ENCODE measurements at places on chromosomes 7 and 10.

DNA sequence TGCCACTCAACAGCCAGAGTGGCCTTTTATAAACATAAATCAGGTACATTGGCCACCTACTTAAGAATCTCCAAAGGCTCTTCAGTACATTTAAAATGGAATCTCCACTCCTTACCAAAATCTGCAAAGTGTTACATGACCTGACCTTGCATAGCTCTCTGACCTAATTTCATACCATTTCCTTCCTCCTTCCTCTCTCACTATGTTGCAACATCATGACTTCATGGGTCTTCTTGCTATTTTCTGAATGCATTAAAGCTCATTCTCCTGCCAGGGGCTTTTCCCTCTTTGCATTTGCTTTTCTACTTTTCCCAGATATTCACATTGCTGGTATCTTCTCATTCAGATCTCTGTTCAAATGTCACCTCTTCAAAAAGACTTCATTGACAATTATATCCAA lies 22.1 kb upstream of the PPP1R17 start:
- DNase-seq: no peak

DNA sequence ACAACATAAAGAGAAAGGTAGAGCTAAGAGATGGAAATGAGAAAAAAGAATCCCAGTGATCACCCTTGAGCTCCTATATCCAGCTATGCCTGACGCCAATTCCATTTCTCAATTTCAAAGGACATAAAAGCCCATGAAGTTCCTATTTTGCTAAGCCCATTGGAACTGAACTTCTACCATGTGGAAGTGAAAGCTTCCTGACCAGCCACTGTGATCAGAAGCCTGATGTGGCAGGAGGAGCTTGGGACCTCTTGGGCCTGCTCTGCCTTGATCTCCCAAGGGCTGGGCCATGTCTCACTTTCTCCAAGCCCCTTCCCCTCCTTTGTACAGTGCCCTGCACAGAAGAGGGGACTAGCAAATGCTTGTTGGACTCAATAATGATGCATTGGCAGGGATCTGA lies 52.7 kb downstream of the PRLHR start:
- no peak for DNase-seq

- no peak for DNase-seq
Observed at GRCh38 chr7:68623030-68623429, 975.2 kb upstream of the AUTS2 start.

DNA sequence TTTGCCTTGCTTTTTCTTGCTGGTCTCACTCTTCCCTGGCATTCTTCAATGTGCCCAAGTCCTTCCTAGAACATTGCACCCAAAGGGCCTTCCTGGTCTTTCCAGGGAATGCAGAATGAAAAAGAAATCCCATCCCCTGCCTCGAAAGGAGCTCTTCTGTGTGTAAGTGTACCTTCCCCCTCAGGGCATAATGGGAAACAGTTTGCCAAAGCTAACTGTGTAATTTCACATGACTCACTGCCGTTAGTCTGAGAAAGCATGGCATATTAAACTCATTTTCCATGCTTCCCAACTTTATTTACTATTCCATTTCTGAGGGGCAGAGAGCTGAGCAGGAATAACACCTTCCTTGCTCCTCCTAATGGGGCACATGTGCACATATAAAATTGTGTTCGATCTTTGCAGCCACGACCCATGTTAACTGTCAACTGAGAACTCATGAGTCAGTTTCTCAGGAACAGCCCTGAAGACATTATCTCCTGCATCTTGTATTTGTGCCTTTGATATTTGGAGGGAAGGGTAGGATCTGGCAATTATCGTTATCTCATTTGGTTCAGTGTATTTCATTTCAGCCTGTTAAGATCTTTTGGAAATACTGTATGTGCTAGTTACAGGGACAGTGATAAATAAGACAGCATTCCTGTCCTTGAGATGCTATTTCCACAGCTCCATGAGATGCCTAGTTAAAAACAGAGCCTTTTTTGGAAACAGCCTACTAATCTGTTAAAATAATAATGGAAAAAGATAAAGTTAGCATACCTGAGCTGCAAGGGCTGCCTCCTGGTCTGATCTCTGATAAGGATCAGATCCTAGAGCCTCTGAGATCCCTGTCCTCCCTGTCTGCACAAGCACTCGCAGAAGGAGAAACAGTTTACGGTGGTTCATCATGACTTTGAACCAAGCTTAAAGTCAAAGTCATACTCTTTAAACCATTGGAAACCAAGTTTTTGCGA lies 42.3 kb downstream of the IKZF1 start:
- DNase-seq: no peak

DNA sequence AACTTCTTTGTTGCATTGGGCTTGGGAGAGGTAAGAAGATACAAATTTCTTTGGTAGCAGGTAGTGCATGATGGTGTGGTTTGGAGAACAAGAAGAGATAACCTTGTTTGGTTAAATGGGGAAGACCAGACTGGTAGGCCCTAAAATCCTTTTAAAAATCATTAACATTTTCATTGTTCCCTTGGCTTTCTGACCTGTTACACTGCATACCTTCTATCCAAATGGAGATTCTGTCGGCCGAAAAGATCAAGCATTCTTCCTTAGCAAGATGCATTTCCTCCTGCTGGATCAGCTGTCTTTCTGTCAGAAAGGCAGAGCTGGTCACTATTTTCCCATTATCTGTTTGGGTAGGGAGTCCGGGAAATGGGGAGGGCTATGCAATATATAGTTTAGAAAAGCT lies 33.7 kb downstream of the AGK start:
- DNase-seq: no peak

- no peak for DNase-seq
Observed at GRCh38 chr7:143145-143751, 49.1 kb upstream of the FAM20C start.

- DNase-seq: no peak
Observed at GRCh38 chr10:118300320-118300719, 41.8 kb downstream of the FAM204A start.

- no peak for DNase-seq
Observed at GRCh38 chr7:15753887-15754579, 67.5 kb upstream of the MEOX2 start.

- DNase-seq: no peak
Observed at GRCh38 chr10:19782430-19783089, 33.7 kb upstream of the PLXDC2 start.

- DNase-seq: no peak
Observed at GRCh38 chr10:109379186-109379585, 544.1 kb downstream of the XPNPEP1 start.

DNA sequence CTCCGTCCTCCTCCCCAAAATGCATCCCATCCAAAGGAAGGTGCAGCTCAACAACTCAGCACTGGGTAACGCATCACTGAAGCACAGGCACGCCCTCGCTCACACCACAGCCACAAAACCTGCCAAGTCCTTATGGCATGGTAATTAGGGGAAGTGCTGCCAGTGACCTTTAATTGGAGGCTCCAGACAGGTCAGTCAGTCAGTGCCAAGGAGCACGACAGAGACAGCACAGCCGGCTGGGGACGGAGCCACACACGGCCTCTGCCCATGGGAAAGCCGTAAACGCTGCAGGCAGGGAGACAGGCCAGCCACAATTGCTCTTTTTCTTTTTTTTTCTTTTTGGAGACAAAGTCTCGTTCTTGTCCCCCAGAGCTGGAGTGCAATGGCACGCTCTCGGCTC lies 146.5 kb downstream of the MAD1L1 start:
- no peak for DNase-seq

DNA sequence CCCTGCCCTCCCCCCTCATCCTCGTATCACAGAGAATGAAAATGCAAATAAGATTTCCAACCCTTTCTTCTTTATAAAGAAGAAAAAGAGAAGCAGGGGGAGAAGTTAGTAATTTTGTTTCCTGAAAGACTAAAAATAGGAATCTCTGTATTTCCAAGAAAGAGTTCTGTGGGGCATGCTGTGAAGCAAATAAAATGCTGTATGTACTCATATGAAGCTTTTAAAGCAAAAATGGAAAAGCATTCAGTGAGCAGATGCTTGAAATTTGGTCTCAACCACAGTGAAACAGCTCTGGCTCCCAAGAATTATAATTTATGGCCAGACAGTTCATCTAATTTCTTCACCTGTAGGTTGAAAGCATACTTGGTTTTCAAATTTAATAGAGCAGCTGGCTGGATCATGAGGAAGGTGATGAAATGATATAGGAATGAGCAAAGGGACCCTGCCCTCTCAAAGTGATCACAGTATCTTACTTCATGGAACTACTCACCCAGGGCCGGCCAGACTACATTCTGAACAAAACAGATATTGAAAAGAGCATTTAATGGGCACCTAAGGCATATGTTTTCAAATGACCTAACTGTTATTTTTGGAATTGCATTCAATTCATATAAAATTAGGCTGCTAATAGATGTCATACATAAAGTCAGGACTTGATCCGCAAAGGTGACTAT lies 31.4 kb downstream of the SVIL start:
- DNase-seq: no peak

DNA sequence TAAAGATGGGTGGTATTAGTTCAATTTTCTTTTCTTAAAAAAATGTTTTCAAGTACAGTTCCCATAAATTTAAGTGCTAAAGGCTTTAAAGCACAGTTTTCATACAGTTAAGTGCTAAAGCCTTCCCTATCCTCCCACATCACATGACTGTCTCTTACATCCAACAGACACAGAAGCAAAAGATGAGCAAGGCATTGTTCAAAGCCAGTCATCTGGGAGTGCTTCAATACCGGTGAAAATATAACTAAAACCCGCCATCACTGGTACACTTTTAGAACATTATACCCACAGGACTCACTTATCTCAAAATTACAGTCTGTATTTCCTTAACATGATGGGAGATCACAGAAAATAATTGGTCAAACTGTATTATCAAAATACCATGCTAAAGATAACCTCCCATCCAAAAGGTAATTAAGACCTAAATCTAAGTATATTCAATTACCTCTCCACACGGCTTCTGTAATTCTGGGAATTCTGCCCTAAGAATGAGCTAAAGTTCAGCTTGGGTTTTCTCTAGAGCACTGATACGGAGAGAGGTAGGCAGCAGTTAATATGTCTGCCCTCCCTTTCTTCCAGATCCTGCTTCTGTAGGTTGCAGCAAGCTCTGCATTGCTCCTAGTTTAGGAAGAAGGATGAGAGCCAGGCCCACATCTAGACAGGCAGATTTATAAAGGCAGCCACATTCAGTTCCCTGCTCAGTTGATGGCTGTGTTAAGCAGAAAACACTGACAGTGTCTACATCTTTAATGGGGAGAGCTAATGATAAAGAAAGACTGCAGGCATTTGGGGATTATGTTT lies 474.8 kb upstream of the PFKP start:
- no peak for DNase-seq

DNA sequence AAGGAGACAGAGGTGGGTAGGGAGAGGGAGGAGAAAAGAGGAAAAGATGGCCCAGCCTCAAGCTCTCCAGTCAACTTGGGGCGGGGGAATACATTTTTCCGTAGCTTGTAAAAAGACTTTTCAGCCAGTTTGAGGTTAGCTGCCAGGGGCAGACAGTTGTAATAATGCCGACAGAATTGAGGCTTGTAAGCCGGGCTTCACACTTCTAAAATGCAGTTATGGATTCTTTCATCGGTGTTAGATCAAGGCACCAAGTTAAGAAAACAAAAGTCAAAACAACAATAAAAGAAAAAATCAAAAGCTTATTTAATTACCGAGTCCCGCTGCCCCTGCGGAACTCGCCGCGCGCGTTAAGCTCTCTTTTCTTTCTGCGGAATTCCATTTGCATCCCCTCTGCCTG lies 448 bp upstream of the EVX1 start:
- no peak for DNase-seq

GRCh38 chr7:90613088-90613498 lies 17.0 kb downstream of the CDK14 start:
- no peak for DNase-seq

DNA sequence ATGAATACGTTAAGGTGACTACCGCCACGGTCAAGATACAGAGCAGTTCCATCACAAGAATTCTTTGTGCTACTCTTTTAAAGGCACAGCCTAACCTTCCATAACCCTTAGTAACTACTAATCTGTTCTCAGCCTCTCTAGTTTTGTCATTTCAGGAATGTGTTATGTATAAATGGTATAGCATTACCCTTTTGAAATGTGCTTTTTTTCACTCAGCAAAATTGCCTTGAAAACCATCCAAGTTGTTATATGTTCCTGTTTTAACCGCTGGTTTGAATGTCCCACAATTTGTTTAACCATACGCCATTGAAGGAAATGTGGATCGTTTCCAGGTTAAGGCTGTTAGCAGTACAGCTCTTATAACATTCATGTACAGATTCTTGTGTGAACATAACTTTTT lies 32.0 kb downstream of the WAC start:
- DNase-seq: no peak

DNA sequence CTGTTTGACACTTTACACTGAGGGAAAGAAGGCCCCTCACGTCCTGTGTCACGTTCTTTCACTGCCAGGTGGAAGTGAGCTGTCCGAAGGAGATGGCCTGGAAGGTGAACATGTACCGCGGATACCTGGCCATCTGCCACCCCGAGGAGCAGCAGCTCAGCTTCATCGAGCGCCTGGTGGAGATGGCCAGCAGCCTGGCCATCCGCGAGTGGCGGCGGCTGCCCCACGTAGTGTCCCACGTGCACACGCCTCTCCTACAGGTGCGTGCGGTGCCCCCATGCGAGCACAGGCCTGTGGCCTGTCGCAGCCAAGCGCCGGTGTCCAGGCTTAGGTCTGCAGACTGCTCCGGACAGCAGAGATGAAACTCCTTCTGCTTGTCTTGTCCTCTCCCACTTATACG lies 103.4 kb downstream of the TRRAP start:
- no peak for DNase-seq

DNA sequence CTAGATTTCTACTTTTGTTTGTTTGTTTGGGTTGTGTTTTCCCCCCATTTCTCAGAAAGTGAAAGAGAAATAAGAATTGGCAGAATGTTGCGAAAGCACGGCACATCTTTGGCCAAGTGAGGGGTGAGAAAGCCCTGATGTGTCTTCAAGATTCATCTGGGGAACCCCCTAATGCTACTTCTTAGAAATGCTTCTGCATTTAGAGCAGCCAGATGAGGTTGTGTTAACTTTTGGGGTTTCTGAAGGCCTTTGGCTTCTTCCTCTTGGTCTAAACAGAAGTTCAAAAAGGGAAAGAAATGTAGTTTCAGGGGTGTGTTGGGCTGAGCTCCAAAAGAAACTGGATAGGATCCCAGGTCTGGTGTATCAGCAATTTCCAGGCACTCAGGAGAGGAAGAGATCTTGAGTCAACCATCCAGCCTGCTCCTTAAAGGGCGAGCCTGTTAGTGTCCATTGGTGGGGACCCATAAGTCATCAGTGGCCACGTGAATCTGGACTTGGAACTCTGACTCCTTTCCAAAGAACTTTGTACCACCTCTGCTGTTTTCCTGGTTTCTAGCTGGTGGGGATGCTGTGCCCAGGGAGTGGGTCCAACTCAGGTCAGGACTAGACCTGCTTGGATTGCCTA lies 6.5 kb downstream of the DUSP5 start:
- no peak for DNase-seq

Data from NCI-H2171 (cell line).